ENCODE measurements at places on chromosomes 3 and 15.

DNA sequence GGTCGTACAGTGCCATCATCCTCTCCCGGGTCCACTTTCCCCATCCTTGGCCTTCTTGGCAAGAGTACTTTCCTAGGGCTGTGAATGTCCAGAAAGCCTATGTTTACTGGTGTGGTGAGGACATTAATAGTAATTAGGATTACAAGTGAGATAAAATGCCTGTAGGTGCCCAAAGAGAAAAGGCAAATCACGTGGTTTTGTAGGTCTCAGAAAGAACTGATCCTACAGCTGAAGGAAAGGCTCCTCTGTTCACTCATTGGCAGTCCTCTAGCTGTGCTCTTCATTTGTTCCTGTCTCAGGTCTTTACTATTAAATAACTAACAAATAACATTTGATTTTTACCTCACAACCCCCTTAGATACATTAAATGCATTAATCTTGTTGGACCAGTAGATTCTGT is 220.1 kb upstream of the CBLB start:
- DNase-seq = no peak

DNA sequence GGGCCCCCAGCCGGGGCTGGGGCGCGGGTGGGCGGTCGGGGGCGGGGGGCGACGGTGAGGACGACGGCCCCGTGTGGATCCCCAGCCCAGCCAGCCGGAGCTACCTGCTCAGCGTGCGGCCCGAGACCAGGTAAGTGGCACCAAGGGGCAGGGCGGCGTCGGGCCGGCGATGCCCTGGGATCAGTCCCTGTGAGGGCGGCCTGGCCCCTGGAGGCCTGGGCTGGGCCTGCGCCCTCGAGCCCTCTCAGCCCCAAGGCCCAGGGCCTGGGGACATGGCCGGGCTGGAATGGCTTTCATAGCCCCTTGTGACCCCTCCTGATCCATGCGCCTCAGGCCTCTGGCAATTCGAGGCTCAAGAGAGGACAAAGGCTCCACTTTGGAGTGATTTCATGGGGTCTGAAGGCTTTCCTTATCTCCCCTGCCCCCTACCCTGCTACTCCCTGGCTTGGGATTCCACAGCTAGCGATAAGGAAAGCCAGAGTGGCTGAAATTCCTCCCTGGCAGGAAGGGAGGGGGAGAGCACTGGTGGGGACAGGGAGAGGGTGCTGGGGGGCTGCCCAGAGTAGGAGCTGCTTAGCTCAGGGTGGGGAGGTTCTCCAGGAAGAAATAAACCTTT is 418 bp downstream of the ALPK3 start:
- no peak for DNase-seq

- no peak for DNase-seq
These were observed 17.9 kb upstream of the OR5H6 start for GRCh38 chr3:98246142-98246541.

- DNase-seq = no peak
These were observed 106.5 kb downstream of the CHSY1 start for GRCh38 chr15:101145362-101145761.

- no peak for DNase-seq
These were observed 41.9 kb upstream of the ABHD10 start for GRCh38 chr3:111936967-111937366.

DNA sequence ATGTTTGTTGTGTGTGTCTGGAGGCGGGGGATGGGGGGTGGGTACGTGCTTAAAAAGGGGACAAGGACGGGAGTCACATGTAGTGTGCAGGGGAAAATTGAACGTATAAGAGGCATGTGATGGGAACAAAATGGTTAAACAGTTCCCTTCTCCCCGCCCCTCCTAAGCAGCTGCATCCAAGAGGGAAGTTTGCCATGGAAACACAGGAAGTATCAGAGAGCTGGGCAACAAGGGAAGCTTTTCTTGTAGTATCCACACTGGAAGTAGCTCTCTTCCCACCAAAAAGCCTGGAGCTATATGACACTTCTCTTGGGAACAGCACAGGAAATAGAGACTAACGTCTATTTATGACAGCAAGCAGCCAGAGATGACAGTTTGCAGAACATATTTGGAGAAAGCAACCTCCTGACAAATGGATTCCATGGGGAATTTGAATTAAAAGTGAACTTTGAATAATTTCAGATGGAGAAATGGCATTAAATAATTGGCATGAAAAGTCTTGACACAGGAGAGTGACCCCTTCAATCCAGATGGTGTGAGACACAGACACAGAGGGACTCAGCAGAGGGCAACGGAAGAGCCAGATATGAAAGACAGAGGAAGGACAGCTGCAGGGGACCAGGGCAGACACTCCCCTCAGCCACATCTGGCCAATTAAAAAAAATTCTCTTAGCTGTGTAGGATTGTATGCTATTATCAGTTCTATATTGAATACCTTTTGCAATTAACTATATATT is 294.2 kb upstream of the TBL1XR1 start:
- DNase-seq = no peak

All from stimulated activated CD4-positive, alpha-beta T cell treated with anti-CD3 and anti-CD28 coated beads, Interleukin-4, amount 100 ng/mL, for 1 hour (primary cell).